Activated CD4-positive, alpha-beta T cell treated with anti-CD3 and anti-CD28 coated beads for 36 hours (primary cell): ENCODE measurements at places on chromosomes 7 and 10.

DNA sequence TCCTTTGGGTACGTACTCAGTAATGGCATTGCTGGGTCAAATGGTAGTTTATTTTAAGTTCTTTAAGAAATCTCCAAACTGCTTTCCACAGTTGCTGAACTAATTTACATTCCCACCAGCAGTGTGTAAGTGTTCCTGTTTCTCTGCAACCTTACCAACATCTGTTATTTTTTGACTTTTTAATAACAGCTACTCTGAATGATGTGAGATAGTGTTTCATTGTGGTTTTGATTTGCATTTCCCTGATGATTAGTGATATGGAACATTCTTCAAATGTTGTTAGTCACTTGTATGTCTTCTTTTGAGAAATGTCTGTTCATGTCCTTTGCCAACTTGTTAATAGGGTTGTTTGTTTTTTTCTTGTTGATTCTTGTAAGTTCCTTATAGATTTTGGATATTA is 558.9 kb downstream of the SH2D4B start:
- DNase-seq = no peak

- DNase-seq = no peak
Measured at GRCh38 chr10:80170641-80171040, 34.7 kb downstream of the ANXA11 start.

GRCh38 chr10:128221117-128221516 is 94.9 kb upstream of the MKI67 start:
- no peak for DNase-seq

DNA sequence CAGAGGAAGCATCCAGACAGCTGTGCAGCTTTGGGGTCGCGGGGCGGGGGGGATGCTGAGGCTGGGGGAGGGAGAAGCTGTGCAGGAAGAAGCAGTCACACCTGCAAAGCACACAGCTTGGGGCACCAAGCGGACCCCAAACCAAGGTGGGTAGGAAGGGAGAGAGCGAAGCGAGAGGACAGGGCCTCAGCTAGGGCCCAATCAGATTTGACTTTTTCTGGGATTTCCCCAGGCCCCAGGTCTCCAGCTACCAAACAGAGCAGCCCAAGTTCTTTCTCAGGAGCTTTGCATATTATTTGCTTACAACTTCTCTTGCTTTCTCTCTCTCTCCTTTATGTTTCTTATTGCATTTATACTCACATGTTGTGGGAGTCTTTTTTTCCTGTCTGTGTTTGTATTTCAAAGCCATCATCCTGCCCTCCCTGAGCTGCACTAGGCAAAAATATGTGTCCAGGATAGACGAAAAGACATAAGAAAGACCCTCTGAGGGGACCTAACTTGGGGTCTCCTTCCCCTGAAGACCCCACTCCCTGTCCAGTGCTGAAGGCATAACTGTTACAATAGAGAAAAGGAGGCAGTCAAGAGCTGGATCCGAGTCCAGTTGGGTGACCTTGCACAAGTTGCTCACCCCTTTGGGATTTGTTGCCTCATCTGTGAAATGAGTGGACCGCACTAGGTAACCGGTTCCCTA is 50.6 kb upstream of the SMNDC1 start:
- DNase-seq = peak; percentile 62

DNA sequence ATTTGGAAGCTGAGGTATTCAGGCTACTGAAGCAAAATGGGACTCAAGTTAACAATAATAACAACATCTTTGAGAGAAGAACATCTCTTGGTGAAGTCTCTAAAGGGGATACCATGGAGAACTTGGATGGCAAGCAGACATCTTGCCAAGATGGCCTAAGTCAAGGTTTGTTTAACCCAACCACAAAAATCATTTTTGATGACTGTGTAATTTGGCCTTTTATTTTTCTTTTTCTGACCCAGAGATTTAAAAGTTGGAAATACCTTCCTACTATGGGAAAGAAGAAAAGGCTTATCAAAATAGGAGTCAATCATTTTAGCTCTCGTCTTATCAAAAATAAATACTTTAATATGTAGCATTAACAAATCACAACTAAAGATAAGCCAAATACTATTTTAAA is 72.4 kb downstream of the PON1 start:
- no peak for DNase-seq

DNA sequence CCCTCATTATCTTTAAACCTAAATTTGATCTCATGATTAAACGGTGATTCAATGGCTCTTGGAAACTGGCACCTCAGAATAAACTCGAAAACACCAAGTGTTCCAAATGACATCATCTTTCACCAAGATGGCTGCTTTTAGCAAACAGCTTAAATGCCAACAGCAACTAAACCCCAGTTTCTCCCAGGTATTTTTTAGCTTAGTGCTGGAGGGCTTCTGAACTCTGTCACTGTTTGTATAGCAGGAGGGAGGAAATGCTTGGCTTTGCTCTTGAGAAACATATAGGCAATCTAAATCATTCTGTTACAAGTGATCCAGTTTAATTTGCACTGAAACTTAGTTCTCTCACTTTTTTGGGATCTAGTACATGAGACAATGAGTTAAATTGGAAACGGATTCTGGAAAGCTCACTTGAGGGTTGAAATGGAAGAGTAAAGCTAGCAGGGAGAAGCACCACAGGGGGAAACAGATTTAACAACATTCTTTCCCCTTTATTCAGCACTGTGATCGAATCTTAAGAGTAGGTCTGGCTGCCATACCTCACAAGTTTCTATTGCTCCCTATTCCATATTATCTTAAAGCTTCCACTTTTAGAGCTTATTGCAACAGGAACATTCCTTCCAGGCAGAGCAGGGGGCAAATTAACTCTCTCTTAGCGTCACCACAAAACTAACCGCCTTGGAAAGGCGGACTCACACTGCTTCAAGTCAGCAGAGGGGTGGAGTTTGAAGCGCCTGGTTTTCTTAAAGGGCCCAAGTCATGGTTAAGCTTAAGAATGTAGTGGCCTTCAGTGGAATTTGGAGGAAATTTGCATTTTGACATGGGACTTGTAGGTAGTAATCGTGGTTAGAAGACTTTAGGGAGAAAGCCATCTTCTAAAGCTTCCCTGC is 1.8 kb upstream of the CCDC6 start:
- DNase-seq = peak; percentile 74

DNA sequence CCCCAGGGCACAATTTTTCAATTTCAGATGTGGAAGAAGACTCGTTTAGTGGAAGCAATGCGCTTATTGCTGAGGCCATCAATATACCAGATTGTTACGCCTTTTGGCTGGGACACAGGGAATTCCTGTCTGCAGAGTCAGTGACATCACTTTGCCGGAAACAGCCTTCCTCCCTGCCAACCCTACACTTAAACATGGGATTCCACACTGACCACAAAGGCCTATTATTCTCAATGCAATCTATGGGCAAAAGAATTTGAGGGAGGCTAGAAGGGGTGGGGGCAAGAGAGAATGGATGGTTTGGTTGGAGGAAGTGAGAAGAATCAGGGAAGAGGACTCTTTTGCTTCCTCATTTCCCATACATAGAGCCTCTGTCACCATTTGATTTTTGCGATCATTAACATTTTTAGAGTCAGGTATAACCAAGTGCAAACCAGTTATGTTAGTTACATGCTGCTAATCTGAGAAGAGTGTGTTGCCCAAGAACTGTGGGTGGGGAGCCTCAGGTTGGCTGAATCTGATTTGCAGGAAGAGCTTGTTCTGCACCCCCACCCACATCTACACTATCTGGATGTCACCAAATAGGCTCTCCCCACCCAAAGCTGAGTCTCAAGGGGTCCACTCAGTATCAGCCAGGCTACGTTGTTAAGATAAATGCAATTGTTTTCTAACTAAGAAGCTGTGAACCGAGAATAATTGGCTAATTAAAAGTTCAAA is 58.2 kb downstream of the ENTPD1 start:
- DNase-seq = no peak

DNA sequence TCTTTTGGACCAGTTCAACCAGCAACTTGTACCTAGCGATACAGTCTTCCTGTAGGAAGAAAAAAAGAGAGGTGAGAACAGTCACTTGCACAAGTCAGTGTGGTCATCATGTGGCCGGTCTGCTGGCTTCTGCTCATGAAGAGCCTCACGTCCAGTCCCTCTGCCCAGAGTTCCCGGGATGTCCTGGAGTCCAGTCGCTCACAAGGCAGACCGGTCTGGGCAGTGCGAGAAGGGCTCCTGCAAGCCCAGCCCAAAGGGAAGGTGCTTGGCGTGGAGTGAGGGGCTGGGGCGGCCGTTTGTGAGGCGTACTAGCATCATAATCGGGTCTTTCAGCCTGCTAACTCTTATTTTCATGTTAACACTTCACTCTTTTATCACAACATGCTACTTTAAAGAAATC is 222.7 kb downstream of the MLLT10 start:
- no peak for DNase-seq

- no peak for DNase-seq
Measured at GRCh38 chr10:55048830-55049498, 247.9 kb upstream of the PCDH15 start.

DNA sequence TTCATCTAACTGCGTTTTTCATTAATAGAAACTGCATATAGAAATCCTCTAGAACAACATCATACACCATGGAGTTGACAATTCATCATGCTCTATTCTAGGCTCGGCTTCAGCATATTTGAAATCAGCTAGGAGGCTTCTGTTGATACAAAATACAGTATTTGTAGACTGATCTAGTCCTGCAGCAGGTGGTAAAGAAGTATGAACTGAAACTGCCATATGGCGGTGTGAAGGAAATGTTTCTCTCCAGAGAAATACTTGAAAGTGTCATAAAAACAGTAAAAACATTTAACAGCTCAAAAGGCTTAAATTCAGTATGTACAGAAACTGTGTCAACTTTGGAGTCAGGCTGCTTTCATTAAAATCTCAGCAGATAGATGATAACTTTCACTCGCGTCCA is 32.0 kb upstream of the MYO3A start:
- no peak for DNase-seq

DNA sequence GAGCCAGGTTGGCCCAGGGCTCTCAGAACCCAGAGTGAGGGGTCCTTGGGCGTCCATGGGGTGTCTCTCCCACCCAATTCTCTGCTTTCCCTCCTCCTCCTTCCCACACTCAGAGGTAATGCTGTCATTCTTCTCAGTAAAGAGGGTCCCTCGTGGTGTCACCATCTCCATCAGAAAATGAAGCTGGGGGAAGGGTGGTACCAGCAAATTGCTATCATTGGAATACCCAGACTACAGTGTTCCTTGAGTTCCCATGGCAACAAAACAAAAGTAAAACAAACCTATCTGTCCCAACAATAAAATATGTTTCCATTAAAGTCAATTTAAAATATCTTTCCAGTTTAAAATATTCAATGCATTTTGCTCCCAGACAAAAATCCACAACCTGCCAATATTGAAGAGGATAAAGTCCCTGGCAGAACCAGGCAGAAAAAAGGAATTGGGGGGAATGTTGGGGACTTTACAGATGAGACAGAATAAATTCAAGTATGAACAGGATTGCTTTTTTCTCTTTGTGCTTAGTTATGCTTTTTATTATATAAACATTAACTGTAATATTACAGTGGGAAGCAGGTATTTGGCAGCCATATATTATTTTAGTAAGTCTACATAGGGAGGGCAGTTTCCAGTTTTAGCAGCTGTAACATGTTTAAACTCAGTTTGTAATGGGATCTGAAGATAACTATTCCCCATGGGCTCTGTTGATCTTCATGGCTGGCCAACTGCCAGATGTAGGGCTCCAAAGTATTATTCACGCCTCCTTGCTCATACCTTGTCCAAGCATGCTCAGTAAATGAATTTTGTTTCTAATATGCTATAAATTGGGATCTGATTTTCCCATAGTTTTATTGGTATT is 182.1 kb downstream of the ARID5B start:
- no peak for DNase-seq

DNA sequence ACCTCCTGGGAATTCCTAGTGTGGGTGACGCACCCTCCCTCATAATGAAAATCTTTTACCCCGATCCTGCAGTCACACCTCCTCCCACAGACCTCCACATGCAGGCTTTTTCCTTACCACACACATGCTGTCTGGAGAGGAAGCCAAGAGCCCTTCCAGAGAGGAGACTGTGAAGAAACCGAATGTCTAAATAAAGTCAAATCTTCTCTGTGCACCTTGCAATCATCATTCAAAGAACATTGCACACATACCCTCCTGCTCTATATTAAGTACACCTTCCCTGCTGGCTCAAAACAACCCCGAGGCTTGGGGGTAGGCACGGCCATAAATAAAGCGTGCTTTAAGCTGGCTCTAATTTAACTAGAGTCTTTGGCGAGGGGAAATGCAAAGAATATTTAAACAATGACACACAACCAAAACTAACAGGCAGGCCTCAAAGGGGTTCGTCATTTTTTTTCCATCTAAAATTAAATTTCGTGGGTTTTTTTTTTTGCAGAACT is 34.9 kb downstream of the CALML3 start:
- DNase-seq = no peak

- DNase-seq = no peak
Measured at GRCh38 chr7:33698041-33698440, 207.3 kb upstream of the BMPER start.

- DNase-seq = peak; percentile 26
Measured at GRCh38 chr7:42128703-42129102, 108.3 kb downstream of the GLI3 start.

- DNase-seq = peak; percentile 26
Measured at GRCh38 chr10:49534670-49535381, 4.1 kb downstream of the ERCC6 start.

DNA sequence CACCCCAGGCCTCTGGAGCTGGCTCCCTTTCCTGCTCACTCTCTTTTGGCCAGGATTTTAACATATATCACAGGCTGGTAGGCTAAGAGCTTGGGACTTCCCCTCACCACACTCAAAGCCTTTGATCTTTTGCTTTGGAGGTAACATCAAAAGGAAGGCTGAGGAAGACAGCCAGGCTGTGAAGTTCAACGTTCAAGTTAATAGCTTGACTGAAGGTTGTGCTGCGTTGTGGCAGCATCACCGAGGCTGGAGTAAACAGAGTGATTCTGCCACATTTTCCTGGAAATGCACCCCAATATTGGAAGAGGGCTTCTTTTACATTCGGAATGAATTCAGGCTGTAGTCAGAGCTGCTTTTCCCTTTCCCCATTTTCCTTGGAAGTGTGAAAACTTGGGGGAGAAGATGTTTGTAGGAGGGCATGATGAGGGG is 57.3 kb downstream of the TCF7L2 start:
- peak; percentile 57 for DNase-seq

DNA sequence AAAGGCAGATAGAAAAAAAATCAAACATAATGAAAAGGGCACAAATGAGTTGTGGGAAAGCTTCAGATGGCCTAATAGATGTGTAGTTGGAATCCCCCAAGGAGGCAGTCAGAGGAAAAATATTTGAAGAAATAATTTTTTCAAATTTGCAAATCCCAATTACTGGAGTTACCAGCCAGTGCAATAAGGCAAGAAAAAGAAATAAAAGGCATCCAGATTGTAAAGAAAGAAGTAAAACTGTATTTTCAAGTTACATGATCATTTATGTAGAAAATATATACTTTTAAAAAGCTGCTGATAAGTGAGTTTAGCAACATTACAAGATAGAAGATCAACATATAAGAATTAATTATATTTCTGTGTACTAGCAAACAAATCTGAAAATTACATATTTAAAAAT is 329.0 kb downstream of the SDK1 start:
- no peak for DNase-seq
